ENCODE measurements at places on chromosomes 5 and 9.
A peak's percentile ranks its signal among the peaks of the same experiment; 100 is the strongest.

GRCh38 chr9:71269859-71270258 lies 148.4 kb upstream of the TRPM3 start:
- DNase-seq, result no peak

DNA sequence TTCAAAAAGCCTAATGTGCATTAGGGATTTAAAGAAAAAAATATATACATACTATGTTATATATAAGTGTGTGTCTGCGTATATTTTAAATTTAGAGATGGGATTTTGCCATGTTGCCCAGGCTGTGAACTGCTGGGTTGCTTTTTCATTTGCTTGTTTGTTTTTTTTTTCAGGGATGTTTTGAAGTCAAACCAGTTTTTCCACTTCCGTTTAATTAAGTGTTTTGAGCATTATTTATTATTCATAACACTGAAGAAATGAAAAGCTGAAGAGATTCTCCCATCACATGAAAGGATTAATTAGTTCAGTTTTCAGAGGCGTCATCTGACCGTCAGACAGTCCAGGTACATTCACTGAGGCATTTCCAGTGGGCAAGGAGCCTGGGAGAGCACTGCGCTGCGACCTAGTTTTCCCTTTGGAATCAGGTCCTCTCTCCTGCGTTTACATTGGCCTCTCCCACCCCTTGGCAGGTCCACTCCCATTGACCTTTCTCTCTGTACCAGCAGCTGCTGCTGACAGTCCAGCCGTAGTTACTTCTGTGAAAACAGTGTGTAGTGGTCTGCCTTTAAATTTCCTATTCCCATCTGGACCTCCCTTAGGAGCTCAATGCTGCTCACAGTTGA lies 26.0 kb downstream of the ARRDC3 start:
- DNase-seq, result no peak

DNA sequence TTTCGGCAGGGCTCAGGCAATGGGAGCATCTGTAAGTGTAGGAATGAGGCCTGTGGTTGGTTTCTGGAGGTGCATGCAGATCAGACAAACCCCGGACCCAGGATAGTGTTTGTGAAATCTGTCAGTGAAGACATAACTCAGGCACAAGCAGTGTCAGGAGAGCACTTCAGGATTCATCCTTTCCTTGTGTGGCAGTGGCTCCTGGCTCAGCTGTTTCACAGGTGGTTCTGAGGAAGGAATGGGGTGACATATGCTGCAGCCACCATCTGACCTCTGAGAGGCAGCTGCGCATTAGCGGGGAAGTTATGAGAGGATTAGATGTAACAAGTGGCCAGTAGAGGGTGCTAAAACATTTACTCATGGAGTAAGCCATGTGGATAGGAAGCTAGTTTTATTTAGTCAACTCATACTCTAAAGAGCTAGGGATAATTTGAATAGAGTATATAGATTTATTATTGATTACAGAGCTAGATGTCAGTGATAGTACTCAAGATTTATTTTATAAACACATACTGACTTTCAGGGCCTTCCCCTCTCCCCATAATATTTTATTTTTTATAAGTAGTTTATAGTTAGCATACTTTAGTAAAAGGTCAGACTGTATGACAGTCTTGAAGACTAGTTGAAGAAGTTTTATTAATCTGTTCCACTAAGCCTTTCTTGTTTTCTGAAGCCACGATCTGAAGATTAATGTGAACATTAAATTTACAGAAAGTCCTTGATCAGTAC lies 28.4 kb downstream of the NNT start:
- DNase-seq, result peak; percentile 83

- DNase-seq, result no peak
Measured at GRCh38 chr5:7209658-7210057, 186.3 kb upstream of the ADCY2 start.

- DNase-seq, result no peak
Measured at GRCh38 chr5:148846930-148847329, 20.5 kb downstream of the ADRB2 start.

- no peak for DNase-seq
Measured at GRCh38 chr5:146758076-146758475, 120.5 kb downstream of the PPP2R2B start.
